Erythroblast (primary cell): ENCODE measurements at places on chromosomes 3 and 15.

- no peak for DNase-seq
These were observed 51.0 kb downstream of the VGLL4 start for GRCh38 chr3:11592445-11593298.

- no peak for DNase-seq
These were observed 50.5 kb downstream of the LDHAL6B start for GRCh38 chr15:59257140-59257539.

- no peak for DNase-seq
These were observed 10.5 kb downstream of the BTD start for GRCh38 chr3:15612001-15612400.

GRCh38 chr3:184471439-184471838, 90.1 kb upstream of the EPHB3 start:
- DNase-seq = no peak

DNA sequence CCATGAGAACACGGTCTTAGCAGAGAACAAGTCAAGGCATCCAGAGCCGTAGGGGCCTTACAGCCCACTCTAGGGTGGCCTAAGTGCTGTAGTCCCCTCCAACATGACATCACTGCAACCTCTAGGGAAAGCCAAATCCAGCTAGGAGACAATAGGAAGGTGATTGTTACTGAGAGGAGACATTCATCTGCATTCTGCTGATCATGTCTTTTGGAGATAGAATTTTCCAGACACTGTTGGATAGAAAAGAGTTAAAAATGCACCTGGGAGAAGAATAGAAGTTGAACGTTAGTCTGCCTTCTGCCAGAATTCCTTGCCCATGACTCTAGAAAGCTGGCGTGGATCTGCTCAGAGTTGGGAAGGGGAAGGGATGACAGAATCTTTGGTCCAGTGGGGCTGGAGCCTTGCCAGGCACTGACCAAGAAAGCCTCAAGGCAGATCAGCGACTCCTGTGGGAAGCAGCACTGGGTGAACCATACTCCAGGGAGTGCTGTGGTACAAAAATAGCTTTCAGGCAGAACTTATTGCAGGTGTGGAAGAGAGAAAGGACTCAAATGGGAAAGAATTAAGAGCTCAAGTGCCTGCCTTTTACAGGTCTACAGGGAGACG, 44.8 kb upstream of the RAF1 start:
- DNase-seq = no peak

DNA sequence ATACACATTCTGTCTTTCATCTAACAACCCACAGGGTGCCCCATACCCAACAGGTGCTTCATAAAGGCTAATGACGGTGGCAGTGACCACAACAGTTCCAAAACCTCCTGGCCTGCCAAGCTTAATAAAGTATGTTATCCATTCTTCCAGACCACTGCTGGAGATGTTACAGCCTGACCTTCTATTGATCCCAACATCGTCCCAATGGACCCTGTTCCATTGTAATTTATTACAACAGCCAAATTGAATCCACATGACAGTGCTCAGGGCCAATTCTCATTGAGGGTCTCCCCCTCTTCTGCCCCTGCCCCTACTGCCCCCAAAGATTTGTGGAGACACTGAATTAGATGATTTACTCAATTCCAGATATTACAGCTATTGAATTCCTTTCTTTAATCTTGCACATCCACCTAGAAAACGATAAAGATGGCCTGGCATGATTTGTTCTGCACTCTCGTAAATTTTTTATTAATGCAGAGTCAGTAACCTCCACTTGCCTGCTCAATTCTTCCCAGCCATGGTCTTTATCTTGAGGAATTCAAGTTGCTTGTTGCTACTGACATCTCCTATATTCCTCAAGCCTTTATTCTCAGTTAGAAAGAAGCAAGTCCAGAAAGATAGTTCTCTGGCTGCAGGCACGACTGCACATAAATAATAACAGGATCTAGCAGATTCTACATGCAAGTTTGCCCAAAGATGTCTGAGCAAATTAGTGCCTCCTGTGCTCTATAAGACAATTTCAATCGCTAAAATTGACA, 407.6 kb downstream of the ERC2 start:
- DNase-seq = no peak
